Activated T-cell treated with anti-CD3 and anti-CD28 coated beads, Interleukin-2, amount 50 U/mL, for 72 hours (primary cell): ENCODE measurements at places on chromosomes 12 and 14.

DNA sequence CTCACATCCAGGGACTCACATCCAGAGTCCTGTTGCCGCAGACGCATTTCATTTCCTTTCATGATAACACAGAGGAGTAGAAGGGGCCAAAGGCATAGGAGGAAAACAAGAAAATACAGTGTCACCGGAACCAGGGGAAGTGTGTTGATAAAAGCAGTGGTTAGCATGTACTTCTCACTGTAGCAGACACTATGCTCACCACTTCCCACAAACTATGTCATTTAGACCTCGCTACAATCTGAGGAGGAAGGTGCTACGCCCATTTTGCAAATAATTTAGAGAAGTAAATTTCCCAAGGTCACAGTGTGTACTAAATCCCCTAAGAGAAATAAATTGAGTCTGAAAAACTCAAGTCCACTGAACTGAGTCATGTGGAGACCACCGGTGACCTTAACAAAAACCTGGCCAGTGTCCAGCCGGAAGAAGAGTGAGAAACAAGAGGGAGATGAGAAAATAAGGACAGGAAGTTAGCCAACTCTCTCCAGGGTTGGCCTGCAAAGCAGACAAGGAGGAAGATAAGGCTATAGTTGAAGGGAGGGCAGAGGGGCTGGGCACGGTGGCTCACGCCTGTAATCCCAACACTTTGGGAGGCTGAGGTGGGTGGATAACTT is 25.8 kb upstream of the TMCC3 start:
- DNase-seq: no peak

- DNase-seq: no peak
These were observed 31.5 kb upstream of the SRP54 start for GRCh38 chr14:34951286-34951685.

DNA sequence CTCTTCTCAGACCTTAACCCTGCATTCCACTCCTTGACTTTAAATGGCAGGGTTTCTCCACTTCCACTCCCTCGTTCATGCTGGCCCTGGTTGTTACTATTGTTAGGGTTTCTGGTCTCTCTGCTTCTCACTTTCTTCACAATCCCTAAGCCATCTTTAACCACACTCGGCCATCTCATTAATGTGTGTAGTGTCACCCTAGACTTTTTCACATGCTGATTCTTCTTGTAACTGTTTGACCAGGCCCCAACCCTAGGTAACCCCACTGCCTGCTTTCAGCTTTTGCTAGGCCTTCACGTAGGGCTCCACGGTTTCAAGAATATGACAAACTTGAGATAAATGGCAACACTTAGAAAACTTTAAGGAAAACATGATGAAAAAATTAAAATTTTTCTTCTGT is 195.1 kb downstream of the IPO8 start:
- no peak for DNase-seq

GRCh38 chr12:25972783-25973182 is 14.3 kb downstream of the RASSF8 start:
- DNase-seq: no peak

DNA sequence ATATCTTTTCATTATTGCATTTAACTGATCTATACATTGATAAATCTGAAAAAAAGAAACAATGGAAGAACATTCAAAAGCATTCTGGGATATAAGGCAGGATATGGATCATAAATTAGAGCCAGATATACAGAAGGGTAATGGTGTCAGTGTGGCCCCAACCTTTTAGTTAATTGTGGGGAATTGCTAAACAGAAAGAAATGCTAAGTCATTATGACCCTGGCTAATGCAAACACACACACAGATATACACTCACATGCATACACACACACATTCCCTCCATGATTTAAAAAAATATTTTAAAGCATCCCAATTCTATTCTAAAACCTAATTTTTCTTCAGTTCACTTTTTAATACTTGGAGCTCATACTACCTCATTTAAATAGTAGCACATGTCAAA is 404.5 kb downstream of the BCAT1 start:
- DNase-seq: no peak

DNA sequence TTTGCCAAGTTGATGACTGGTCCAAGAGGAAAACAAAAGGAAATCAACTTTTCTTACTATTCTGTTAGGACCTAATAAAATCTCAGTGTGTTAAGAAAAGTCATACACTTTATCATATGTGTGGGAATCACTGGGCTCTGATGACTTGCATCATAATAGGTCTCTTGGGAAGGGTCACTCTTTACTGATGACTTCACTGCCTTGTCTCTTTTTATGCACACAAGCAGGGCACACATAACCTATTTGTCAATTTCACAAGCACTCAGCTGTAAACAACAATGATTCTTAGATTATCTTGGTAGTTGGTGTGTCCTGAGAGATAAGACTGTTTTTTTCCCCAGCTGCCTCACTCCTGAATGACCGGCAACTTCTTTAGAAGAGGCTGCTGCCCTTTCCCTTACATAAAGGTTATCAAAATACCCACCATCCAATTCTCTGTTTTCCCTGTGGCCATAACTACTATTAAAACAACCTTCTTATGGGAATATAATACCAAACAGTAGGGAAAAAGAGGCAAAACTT is 50.9 kb upstream of the INSM2 start:
- DNase-seq: no peak

- no peak for DNase-seq
These were observed 4.0 kb upstream of the HOXC10 start for GRCh38 chr12:53980802-53981496.

GRCh38 chr14:99786511-99786989 is 6.7 kb upstream of the EML1 start:
- no peak for DNase-seq
